ENCODE measurements at places on chromosomes 4 and X.

DNA sequence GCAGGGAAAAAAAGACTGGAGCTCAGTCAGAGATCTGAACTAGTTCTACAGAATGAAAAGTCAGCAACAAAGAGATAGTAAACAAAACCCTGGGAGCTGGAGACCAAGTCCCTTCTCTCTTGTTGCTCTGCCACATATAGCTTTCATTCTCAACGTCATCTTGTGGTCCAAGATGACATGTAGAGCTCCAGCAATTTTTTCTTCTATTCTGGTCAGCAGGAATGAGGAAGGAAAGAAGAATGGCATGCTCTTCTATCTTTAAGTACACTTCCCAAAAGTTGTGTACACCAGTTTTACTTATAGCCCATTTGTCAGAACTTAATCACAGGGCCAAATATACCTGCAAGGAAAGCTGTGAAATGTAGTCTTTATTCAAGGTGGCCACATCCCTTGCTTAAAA lies 45.6 kb downstream of the RAP2C start:
- no peak for DNase-seq

GRCh38 chr4:109294468-109295020 lies 7.9 kb downstream of the COL25A1 start:
- no peak for DNase-seq

DNA sequence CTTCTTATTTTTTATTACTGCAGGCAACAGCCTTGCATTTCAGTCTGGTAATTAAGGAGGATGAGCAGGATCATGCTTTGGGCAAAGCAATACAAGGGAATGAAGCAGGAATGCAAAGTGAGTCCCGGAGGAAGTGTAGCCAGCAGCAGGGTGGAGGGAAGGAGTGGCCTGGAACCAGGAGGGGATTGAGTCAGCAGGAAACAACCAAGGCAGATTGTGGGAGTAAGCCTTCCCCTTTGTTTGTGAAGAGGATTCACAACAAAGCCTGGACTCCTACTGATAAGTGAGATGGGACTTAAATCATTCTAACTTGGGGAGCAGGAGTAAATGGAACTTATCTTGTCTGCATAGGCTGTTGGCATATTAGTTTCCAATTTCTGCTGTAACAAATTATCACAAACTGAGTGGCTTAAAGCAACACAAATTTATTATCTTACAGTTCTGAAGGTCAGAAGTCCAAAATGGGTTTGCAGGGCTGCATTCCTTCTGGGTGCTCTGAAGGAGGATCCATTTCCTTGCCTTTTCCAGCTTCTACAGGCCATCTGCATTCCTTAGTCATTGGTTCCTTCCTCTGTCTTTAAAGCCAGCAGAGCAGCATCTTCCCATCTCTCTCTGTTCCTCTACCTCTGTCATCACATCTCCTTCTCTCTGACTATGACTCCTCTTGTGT lies 93.2 kb upstream of the AP1S2 start:
- no peak for DNase-seq

- DNase-seq: no peak
These were observed 24.3 kb downstream of the TMEM154 start for GRCh38 chr4:152655272-152656129.

DNA sequence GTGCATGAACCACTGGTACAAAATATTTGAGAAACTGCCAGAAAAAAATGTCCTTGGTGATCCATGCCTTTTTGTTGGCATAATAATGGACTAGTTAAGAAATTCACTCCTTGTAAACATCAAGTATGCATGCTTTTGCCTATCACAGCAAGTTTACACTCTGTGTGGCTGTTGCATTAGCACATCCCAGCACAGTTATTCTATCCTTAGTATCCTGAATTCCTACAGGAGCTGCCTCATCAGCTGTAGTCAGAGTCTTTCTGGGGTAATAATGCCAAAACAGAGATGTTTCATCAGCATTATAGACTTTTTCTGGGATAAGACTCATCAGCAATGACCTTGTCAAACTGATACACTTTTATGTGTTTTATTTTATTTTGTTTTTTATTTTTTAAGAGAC lies 82.8 kb downstream of the CHIC2 start:
- DNase-seq: no peak

GRCh38 chrX:102712216-102712966 lies at the start of gene GPRASP2:
GPRASP2 (plus strand) TSS chrX:102712448; CDS start chrX:102714870, 2,422 bp downstream.
- DNase-seq: no peak

GRCh38 chr4:2266181-2266580 lies 4.3 kb upstream of the MXD4 start:
- DNase-seq: peak; percentile 63

DNA sequence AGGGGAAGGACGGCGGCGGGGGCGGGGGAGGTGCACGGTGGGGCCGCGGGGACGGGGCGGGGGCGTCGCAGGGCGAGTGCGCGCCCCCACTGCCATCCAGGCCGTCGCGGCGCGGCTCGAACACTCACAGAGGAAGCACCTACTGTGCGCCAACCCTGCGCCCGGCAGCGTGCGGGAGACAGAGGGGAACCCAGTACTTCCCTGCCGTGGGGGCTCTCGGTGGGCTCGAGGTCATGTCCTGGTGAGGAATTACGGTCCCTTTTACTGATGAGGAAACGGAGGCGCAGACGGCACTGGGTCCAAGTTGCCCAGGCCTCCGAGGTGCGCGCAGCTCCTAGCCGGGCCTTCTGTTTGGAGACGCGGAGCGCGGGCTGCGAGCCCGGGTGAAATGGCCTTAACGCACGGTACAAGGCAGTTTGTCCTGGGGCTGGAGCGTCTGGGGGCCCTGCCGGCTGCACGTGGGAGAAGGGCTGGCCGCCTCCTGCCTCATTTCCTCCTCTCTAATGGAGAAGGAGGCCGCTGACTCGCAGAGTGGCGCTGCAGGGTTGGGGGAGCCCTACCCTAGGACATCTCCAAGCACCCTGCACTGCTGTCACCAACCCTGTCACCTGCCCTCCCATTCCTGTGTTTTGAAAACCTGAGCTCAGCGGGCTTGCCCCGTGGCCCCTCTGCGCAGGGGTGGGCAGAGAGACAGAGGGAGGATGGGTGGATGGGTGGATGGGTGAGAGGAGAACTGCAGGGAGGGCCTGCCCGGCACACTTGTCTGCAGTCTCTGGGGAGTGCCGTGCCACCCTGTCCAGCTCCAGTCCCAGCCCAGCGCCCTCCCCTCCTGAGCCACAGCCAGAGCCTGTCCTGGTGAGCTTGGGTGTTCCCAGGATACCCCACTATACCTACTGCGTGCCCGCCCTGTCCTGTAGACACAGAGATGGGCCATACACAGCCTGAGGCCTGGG lies 106.0 kb downstream of the ADRA2C start:
- no peak for DNase-seq

DNA sequence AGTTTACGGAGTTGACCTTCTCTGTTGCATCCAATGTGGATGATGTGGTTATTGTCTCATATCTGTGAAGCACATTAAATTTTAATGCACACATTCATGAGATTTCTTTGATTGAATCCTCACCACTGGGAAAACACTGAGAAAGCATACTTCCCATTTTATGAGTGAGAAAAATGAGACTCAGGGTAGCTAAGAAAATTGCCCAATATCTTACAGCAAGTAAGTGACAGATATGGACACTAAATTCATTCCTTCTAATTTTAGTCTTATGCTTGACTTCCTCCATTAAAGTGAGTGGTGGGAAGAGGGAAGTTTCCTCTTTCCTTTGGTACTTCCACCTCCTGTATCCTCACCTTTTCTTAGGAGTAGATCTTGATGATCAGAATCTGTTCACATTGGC lies 504.8 kb upstream of the BOD1L1 start:
- no peak for DNase-seq

DNA sequence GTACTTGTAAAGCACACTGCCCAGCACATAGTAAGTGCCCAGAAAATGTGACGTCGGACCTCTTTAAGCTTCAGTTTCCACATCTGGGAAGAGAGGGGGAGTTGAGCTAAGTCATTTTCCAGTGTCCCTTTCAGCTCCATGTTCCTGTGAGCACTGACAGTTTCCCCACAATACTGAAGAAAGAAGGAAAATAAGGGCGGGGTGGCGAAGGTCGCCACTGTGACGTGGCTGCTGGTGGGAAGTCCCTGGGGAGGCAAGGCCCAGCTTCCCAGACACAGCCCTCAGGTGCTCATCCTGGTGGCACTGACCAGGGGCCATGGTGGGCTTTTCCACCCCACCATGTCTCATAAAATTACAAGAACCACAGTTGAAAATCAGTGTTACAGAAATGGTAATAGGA lies 121.8 kb downstream of the PTTG2 start:
- DNase-seq: no peak

GRCh38 chr4:148790246-148790645 lies 348.0 kb upstream of the NR3C2 start:
- no peak for DNase-seq

DNA sequence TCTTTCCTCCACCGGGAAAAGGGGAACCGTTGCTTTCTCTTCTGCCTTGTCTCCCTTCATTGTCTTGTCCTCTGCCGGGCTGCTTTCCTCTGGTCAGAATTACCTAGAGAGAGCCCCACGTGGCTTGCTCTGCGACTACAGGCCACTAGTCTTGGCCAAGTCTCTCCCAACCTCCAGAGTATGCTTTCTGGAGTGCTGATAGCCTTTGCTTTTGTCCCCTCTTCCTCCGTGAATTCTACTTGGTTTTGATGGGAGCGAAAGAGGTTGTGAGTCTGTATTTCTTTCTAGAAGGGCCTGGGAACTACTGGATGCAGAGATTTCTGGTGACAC lies 5.3 kb upstream of the POU4F2 start:
- no peak for DNase-seq

DNA sequence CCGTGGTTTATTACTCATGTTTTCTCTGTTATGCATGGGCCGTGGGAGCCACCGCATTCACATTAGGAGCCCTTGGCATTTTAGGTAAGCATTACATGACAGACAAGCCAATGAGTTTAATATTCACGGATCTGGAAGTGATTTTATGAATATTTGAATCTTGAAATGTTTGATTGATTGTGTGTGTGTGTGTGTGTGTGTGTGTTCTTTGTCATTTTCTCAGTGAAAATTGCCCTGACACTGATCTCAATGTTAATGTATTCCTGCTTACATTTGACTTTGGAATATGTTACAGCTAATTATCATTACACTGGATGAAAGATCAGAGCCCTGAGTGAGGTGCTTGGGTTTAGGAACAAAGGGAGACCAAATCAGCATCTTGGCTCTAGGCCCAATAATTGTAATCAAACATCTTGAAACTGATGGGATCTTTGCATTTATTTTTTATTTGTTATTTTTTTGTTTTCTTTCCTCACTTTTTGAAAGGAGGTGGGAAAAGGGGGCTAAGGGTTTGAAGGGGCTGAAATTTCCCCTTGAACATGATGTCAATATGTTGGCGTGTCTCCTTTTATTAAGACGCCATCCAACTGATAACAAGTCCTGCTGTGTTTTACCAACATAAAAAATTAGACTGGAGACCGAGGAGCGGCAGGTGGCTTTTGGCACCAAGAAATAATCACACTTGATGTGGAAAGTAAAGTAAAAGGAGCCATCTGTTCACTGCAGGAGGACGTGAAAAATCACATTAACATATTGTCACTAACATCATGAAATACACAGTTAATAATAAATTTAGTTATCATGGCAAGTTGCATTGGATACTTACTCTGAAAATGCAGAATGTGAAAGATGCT lies 5.2 kb upstream of the GK2 start:
- no peak for DNase-seq

DNA sequence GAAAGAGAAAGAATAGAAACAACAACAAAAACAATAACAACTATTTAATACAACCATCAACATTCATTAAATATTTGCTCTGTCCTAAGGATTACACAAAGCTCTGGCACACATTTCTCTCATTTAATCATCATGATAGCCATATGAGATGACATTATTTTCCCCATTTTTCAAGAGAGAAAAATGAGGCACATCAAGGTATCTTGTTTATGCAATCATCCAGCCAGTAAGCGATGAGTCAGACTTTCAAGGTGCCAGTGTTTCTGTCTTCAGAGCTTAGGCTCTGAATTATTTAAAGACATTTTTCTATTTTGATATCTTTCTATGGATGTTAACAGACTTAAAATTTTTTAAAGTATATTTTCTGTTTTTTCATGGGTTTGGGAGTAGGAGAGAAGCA lies 541.8 kb upstream of the SMIM31 start:
- DNase-seq: no peak

GRCh38 chr4:155399974-155400697 lies 23.4 kb upstream of the MAP9 start:
- no peak for DNase-seq

DNA sequence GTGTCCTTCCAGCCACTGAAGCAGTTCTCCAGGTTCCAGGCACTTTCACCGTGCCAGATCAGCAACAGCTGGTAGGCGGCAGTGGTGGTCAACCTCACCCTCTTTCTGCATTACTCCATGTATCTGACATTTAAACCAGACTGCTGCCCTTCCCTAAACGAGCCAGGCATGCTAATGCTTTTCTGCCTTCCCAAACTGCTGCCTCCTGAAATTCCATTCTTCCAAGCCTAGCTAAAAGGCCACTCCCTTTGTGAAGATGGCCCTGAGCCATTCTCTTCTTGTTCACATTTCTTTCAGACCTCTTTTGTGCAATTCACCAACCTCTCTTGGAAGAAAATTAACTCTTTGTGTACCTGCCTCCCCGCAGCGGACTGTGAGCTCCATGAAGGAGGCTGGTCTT lies 73.7 kb downstream of the CHST7 start:
- no peak for DNase-seq

- DNase-seq: no peak
These were observed 13.1 kb downstream of the TAB3 start for GRCh38 chrX:30875957-30876356.

DNA sequence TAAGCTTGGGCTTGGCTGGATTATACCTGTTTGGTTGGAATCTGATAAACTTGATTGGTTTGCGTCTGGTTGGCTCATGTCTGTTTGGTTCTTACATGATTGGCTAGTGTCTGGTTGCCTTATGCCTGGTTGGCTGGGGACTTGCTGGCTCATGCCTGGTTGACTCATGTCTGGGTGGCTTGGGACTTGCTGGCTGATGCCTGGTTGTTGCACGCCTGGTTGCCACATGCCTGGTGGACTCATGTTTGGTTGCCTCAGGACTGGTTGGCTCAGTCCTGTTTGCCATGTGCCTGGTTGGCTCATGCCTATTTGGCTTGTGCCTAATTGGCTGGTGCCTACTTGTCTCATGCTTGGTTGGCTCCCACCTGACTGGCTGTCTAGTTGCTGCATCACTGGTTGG lies 104.5 kb downstream of the APOOL start:
- no peak for DNase-seq

GRCh38 chr4:8852118-8852704 lies 19.4 kb downstream of the HMX1 start:
- no peak for DNase-seq
